ENCODE measurements at places on chromosomes 5 and 9. TPM values are rescaled to one million over a fixed set of nuclear protein-coding genes. Genes with fewer than 3 reads are reported as not detected.

- DNase-seq = no peak
These were observed 6.0 kb upstream of the HTR4 start for GRCh38 chr5:148660346-148660660.

- DNase-seq = peak; percentile 45
These were observed 4.5 kb upstream of the IL7R start for GRCh38 chr5:35852084-35852734.

DNA sequence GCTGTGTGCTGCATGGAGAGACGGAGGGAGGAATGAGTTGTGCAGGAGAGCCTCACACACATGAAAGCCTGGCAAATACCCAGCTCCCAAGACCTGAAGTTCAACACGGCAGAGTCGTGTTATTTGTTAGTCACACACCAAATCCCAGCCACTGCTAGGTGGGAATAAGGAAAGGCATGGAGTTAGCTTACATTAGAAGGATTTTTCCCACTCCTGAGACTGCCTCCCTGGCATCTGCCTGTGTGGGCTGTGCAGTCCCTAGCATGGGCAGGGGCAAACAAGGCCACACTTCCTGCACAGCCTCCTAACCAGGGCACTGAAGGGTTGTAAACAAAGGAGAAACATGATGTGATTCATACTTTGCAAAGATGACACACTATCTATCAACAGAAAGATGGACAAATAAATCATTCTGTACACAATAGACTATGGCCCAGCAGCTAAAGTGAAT is 306.8 kb downstream of the SPOCK1 start:
- no peak for DNase-seq

- no peak for DNase-seq
These were observed 3.9 kb upstream of the MGAT1 start for GRCh38 chr5:180806351-180807011.

- DNase-seq = no peak
These were observed 9.3 kb downstream of the NAIF1 start for GRCh38 chr9:128057724-128058409.

DNA sequence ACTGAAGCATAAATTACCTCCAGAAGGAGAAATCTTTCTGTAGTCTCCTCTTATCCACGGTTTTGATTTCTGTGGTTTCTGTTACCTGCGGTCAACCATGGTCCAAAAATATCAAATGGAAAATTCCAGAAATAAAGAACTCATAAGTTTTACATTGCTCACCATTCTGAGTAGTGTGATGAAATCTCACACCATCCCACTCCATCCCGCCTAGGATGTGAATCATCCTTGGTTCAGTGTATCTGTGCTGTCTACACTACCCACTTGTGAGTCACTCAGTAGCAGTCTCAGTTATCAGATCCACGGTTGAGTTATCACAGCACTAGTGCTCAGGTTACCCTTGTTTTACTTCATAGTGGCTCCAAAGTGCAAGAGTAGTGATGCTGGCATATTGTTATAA is 371.2 kb downstream of the NFIB start:
- no peak for DNase-seq

The GABRA1 gene
- not detected for total RNA-seq

The HRH2 gene
- 94.7 TPM for total RNA-seq

All from activated T-helper 1 cell treated with anti-CD3 and anti-CD28 coated beads, Interleukin-12 subunit alpha, Interleukin-12 subunit beta, Interleukin-2, Interleukin-4 antibody, amounts not matched to agents 30 ng/mL and 10 ng/mL and 1 ng/mL, durations not matched to agents 14 hours and 24 hours and 36 hours (primary cell).